Skeletal muscle cell (primary cell): ENCODE measurements at places on chromosomes 5 and 9.

GRCh38 chr5:54778783-54779182 lies 206.6 kb downstream of the ESM1 start:
- DNase-seq: no peak

DNA sequence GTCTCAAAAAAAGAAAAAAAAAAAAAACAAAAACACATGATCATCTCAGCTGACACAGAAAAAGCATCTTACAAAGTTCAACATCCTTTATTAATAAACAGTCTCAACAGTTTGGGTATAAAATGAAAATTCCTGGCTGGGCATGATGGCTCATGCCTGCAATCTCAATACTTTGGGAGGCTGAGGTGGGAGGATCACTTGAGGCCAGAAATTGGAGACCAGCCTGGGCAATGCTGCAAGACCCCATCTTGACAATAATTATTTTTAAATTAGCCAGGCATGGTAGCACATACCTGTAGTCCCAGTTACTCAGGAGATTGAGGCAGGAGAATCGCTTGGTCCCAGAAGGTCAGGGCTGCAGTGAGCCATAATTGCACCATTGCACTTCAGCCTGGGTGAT lies 7.9 kb upstream of the CNTRL start:
- DNase-seq: no peak

- DNase-seq: no peak
Measured at GRCh38 chr9:137428841-137429545, 5.8 kb downstream of the NOXA1 start.

- DNase-seq: no peak
Measured at GRCh38 chr5:73420666-73421065, 27.9 kb downstream of the FOXD1 start.

DNA sequence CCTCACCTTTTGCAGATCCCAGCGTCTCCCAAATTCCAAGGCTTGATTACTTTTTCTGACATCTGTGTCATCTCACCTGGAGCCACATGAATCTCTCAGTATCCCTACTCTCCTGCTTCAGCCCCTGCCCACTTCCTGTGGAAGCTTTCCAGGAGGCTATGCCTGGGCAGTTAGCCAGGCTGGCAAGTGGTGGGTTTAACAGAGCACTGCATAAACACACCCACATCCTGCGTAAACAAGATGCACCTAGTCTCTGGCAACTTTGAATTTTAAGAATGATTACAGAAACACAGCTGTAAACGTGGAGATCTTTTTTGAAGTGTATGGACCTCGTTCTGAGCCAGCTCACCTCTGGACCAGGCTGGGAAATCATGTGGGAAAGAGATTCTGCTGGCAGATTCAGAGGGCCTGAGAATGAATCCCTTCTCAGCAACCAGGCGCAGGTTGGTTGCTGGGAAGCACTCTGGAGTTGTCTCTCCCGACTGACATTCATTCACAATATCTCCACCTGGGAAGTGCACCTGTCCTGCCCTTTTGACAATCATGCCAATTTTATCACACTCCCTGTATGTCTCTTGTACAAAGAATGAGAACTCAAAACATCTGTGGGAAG lies 55.7 kb upstream of the FANCC start:
- DNase-seq: no peak

DNA sequence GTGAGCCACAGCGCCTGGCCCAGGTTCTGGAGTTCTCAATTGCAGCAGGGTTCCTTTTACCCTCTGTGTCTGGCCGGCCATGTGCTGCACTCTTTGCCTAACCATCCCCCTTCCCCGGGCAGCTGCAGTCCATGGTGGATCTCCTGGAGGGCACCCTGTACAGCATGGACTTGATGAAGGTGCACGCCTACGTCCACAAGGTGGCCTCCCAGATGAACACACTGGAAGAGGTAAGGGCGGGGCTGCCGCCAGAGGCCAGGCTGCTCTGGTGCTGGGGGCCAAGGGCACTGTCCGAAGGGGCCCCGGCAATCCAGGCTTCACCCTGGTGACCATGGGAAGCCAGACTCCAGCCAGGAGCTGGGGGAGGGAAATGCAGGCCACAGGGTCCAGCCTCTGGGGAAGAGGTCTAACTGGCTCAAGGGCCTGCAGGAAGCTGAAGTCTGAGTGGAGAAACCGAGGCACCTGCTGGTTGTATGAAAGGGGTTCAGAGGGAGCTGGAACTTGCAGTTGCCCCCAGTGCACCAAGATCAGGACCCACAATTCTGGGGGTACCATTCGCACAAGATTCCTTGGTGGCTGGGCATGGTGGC lies 18.1 kb downstream of the OLFML2A start:
- DNase-seq: no peak

DNA sequence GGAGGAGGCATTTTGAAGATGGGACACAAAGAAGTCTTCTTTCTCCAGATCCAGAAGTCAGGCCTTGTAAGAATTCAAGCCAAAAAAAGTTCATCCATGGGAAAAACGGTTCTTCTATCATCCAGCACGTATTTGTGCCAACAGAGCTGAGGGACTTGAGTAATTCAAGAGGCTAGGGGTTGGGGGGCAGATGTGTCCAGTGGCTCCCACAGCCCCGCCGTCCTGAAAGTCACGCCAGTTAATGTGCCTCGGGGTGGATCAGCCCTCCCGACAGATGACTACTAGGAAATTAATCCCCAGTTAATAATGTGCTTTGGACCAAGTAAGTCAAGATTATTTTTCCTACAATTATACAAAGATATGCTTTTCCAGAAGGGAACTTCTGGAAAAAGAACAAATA lies 23.4 kb downstream of the NREP start:
- DNase-seq: no peak

- DNase-seq: no peak
Measured at GRCh38 chr5:99614888-99615287, 686.1 kb upstream of the CHD1 start.
